Fibroblast of the aortic adventitia (primary cell): ENCODE measurements at places on chromosomes 12 and 14.

- no peak for DNase-seq
These were observed 175.8 kb upstream of the BCL2L14 start for GRCh38 chr12:11894890-11895289.

DNA sequence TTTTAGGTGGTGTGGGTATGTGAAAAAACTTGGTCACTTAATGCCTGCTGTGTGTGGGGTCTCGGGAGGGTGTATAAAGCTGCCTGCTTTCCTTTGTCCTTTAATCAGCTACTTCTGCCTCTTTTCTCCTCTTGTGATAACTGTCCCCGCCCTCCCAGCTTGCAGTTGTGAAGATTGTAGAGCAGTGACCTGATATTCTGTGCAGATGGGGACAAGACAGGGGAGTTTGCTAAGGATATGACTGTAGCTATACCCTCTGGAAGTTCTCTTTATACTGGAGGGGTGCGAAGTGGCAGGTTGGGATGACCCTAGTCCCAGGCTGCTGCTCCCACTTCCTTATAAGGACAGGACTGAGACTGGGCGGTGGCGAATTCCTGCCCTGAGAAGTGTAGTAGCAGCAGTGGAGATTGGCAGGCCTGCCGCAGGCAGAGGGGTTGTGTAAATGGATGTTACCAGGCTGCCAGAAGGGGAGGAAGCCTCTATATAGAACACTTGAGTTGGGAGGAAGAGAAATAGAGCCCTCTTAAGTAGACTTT, 835 bp downstream of the MYL6 start:
- peak; percentile 79 for DNase-seq

- no peak for DNase-seq
These were observed 15.9 kb downstream of the MAP3K12 start for GRCh38 chr12:53483225-53483978.

- DNase-seq: no peak
These were observed 923.5 kb downstream of the BCL11B start for GRCh38 chr14:98348505-98348904.

- DNase-seq: peak; percentile 27
These were observed at the start of gene NUDT14 for GRCh38 chr14:105180592-105181548. TSS of gene NUDT14 (minus strand) at chr14:105181312. CDS start at chr14:105181209, 103 bp downstream.

- DNase-seq: no peak
These were observed 211.1 kb downstream of the GLT1D1 start for GRCh38 chr12:129064209-129064855.

- DNase-seq: no peak
These were observed 23.6 kb upstream of the WNK1 start for GRCh38 chr12:728781-729180.

DNA sequence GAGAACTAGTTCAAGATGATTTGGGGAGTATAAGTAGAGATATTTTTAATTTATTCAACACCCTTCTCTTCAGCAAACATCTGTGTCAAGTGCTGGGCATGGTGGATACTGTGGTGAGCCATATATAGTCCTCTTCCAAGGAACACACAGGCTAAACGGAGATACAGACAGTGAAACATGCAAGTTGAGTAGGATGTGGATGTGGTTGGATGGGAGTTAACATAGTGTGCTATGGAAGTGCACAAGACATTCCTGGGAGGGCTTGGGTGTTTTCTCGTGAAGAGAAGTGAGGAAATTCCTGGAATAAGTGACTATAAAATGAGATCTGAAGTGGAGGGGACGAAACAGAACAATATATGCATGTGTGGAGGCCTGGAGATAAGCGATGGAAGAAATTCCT, 181.1 kb upstream of the NPAS3 start:
- DNase-seq: no peak

DNA sequence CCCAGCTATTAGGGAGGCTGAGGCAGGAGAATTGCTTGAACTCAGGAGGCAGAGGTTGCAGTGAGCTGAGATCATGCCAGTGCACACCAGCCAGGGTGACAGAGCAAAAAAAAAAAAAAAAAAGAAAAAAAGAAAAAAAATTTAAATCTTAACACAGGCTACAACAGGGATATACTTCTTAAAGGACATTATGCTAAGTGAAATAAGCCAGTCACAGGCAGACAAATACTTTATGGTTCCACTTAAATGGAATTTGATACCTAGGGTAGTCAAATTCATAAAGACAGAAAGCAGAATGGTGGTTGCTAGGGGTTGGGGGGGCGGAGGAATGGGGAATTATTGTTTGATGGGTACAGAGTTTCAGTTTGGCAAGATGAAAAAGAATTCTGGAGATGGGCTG, 14.8 kb upstream of the PPTC7 start:
- DNase-seq: no peak

- peak; percentile 70 for DNase-seq
These were observed 104.3 kb upstream of the MAX start for GRCh38 chr14:65206448-65207096.

GRCh38 chr14:96754162-96754844, 42.9 kb upstream of the VRK1 start:
- no peak for DNase-seq

DNA sequence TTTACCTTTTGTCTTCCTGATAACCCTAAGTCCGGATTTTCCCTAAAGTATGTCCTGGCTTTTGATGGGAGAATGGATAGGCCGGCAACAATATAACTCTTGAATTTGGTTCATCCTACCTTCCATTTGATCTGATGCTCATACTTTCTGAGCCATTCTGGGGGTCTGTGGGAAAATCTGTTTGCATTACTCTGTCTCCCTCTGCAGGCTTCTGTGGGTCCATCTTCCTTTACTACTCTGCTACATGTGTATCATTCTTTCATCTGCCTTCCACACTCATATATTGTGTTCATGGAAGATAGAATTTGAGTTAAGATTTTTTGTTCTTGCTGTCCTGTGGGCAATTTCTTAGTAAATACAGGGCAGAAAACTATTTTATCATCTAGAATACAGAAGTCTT, 101.5 kb downstream of the NAV3 start:
- DNase-seq: no peak

GRCh38 chr12:49428793-49429192, 61.5 kb downstream of the SPATS2 start:
- peak; percentile 72 for DNase-seq

- DNase-seq: no peak
These were observed 14.6 kb upstream of the CABP1 start for GRCh38 chr12:120625557-120626419.

DNA sequence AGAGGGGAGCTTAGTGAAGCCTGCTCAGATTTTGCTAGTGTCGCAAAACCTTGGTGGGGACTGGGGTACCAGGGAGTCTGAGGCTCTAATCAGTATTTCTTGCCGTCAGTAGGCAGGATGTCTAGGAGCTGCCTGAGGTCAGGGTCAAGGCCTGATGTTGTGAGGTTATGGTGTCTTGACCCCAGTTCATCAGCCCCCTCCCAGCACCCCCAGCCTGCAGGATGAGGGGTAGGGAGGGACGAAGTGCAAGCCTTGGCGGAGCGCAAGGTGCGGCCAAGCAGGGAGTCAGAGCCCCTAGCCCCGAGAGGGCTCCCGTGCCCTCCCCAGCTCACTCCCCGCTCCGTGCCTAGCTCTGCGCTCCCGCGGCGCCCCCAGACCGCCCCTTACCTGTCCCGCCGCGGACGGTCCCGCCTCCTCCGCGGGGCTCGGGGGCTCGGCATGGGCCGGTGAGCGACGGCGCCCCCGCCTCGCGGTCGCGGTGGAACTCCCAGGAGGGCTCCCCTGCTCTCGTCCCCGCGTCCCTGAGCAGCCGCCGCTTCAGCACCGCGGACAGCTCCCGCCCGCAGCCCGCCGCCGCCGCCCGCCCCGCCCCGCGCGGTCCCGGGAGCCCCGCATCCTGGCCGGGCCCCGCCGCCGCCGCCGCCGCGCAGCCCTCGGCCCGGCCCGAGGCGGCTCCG, 347 bp downstream of the SYNDIG1L start:
- no peak for DNase-seq

- peak; percentile 57 for DNase-seq
These were observed 141.2 kb downstream of the MED13L start for GRCh38 chr12:116136340-116136739.

DNA sequence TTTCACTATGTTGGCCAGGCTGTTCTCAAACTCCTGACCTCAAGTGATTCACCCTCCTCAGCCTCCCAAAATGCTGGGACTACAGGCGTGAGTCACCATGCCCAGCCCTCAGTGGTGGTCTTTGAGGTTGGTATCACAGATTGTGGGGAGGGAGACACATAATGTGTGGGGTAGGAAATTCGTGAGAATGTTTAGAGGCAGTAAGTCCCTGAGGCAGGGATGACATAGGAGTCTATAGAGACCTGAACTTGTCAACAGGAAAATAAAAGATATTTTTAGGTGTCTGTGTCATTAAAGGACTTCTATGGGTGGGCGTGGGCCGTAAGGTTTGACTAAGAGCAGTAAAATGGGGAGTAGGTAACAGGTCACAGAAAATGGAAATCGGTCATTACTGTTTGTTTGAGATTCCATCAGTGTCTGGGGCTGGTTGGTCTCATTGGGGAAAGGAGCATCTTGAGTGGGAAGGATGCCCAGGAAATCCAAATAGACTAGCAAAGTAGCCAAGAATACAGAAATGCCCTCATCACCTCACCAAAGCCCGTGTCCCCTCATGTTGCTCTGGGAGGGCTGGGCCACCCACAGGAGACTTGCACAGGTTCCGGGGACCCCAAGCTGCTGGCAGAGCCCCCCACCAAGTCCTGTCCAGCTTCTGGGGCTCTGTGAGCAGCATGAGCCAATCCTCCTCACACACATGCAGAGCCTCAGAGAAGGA, 63.6 kb upstream of the BCL2L14 start:
- no peak for DNase-seq

DNA sequence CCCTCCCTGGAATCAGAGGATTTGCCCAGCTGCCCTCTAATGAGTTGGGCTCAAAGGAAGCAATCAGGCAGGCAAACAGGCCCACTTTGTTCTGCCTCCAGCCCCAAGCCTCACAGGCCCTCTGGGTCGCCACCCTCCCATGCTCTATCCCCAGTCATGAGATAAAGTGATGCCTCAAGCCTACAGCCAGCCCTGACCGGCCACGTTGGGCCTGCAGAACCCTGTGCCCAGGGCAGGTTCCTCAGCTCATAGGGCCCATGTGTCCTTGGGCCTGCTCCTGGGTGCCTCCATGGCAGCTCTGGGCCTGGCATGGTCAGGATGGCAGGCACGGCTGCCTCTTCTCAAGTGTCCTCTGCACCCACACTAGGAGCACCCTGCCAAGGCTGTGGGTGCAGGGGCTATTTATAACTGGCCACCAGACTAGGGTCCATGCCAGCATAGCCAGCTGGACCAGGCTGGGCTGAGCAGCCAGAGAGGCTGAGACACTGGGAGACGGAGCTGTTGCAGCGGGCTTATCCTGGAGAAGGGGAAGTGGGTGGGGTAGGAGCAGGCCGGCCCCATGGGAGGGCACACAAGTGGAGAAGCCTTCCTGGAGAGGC, 20.2 kb downstream of the HDAC7 start:
- DNase-seq: peak; percentile 53

- DNase-seq: no peak
These were observed 18.1 kb upstream of the KIF21A start for GRCh38 chr12:39461059-39461458.

DNA sequence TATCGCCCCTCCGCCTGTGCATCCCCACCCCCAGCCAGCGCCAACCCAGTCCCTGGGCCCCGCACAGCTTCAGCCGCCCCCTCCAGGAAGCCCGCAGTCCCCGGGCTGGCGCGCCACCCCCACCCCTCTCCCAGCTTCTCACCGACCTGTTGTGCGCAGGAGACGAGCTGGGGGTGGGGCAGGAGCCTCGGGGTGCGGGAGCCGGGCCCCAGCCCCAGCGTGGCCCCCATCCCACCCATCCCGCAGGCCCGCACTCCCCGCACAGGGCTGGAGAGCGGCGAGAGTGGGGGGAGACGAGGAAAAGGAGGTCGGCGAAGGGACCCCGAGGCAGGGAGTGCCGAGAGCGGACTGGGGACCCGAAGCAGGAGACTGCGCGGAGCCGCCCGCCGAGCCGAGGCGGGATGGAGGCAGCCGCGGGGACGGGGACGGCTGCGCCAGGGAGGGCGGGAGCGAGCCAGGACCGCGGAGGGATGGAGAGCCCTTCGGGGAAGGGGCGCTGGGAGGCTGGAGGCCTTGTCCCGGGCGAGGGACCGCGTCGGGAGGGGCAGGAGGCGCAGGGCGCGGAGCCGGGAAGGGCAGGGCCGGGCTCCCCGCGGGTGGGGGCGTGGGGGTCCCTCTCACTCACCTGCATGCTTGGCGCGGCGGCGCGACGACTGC, 498 bp downstream of the PIANP start:
- DNase-seq: no peak

DNA sequence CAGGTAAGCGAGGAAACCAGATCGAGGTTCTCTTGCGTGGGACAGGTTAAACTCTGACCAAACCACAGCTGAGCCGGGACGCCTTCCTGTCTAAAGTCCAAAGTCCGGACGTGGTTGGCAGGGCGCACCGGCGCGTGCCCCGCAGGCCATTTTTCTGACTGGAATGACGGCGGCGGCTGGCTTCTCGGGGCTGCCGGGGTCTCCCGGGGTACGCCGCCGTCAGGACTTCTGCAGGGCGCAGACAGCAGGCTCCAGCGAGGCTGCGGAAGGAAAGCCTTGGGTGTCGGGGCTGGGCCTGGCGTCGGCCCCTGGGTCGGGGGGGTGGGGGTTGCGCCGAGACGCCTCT, 32.8 kb downstream of the MIA2 start:
- DNase-seq: peak; percentile 48

DNA sequence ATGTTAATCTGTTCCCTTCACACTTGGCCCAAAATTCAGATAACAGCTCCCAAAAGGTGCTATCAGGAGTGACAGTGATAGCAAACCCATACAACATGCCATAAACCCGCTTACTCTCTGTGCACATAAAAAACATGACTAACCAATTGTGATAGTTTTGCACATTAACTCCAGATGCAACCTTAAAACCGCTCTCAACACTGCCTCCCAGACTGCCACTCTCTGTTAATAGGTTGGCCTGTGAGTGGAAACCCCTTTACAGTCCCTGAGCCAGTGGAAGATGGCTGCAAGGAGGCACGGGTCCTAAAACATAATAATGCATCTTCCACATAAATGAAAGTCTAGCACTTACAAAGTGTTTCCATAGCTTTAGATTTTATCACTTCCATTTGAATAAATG, 12.0 kb upstream of the TMTC1 start:
- DNase-seq: no peak

DNA sequence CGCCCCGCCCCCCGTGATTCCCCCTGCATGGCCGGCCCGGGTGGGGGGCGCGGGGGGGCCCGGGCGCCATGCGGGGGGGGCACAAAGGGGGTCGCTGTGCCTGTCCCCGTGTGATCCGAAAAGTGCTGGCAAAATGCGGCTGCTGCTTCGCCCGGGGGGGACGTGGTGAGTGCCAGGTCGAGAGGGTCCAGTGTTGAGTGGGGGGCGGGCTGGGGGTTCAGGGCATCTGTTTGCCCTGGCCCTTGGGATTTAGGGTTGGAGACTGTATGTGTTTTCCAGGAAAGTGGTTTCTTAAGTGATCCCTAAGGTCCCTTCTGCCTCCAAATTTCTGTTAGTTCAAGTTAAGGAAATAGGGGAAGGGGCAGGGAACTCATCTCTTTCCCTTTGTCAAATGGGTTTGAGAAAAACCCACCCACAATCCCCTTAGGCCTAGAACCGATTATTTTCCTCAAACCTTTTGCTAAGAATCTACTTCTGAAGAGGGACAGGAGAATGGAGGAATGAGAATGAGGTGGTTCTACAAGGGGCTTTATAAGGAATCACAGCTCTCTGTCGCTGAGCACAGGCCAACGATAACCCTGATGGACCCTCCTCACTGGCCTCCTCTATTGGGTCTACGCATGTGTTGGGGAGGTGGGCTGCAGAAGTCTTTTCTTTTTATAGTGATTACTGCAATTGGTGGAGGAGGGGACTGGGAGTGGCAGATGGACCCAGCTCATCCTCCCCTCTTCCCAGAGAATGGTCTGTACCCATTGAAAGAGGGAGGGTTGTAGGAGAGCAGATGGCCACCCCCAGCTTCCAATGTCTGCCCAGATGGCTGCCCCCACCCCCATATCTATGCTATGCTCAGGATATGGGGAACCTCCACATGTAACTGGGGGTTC, 834 bp downstream of the ARHGEF25 start:
- DNase-seq: no peak

- DNase-seq: peak; percentile 84
These were observed 172.2 kb upstream of the PRICKLE1 start for GRCh38 chr12:42761601-42762350.
